ENCODE measurements at places on chromosomes 1 and 21. TPM values are rescaled to one million over a fixed set of nuclear protein-coding genes. Genes with fewer than 3 reads are reported as not detected.

The MAGI3 gene
- 11.7 TPM for total RNA-seq

The HP1BP3 gene
- total RNA-seq: 193 TPM

The SLC16A1 gene
- total RNA-seq: 71.3 TPM

The COL24A1 gene
- total RNA-seq: under 0.01 TPM

The ENO1 gene
- total RNA-seq: 2,623 TPM
